GM13976 (cell line): ENCODE measurements at places on chromosomes 11 and 22.

GRCh38 chr11:120931057-120931779 lies 92.7 kb upstream of the TBCEL start:
- DNase-seq = no peak

GRCh38 chr11:41522899-41523672 lies 63.6 kb upstream of the LRRC4C start:
- DNase-seq = no peak

DNA sequence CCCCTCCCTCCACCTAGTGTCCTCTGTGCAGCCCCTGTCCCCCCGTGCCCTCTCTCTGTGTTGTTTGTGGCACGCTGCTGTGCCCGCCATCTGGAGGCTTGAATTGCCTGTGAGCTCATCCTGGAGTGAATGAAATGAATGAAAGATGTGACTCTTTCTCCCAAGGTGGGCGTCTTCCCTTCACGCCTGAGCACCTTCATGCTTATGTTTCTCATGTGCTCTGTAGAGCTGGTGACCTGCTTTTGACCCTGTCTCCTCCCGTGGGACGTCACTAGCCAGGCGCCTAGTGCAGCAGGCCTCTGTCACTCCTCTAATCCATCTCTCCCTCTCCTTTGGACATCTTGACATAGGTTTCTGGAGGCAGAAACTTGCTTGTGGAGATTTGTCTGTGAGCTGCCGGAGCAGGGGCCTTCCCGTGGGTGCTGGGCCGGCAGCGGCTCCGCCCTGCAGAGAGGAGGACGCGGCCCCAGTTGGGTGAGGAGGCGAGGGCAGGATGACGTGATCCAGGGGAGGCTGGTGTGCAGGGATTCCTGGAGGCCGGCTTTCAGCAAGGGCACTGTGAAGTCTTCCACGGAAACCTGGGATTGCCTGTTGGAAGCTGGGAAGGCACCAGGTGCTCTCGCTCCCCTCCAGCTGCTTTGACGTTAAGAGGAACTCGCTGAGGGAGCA lies 40.6 kb downstream of the MUC6 start:
- DNase-seq = peak; percentile 91

- no peak for DNase-seq
Observed at GRCh38 chr11:116043857-116044256, 539.6 kb upstream of the CADM1 start.

GRCh38 chr11:122617297-122617696 lies 38.2 kb upstream of the UBASH3B start:
- DNase-seq = no peak

DNA sequence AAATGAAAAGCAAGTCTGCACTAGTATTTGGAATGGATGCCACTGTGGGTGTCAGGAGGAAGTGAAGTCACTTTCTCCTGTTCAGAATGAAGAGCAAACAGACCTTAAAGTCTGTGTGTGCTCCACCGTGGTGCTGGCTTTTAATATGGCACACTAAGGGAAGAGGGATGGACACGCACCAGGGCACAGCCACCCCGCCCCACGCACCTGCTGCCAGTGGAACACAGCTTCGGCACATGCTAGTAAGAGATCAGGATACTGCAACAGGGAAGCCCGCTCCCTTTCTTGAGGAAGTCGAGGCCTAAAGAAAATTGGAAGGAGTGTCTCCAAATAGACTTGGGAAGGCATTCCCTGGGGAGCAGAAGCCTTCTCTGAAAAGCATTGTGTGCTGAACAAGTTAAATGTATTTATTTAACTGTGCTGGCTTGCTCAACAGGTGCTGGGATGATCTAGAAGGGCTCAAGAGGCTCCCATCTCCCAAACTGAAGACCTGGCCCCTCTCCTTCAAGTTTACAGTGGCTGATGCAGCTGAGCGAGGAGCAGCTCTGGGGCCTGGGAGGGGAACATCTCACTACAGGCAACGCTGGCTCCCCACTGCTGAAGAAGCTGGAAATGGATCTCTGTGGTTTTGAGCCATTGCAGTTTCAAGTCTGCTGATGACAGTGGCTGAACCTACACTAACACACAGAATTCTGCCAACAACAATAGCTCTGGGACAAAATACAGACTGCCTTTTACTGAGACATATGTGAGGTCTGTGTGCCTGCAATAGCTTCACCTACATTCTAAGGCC lies 504.6 kb upstream of the B3GAT1 start:
- no peak for DNase-seq

GRCh38 chr11:44277196-44278090 lies 32.5 kb downstream of the ALX4 start:
- no peak for DNase-seq

- DNase-seq = no peak
Observed at GRCh38 chr22:49503321-49503720, 324.4 kb downstream of the BRD1 start.

- DNase-seq = no peak
Observed at GRCh38 chr11:11985016-11985715, 23.3 kb downstream of the DKK3 start.
